Right lung (tissue), 10 donors: ENCODE measurements at places on chromosomes 2 and 18. TPM values are rescaled to one million over a fixed set of nuclear protein-coding genes. Genes with fewer than 3 reads are reported as not detected.

DNA sequence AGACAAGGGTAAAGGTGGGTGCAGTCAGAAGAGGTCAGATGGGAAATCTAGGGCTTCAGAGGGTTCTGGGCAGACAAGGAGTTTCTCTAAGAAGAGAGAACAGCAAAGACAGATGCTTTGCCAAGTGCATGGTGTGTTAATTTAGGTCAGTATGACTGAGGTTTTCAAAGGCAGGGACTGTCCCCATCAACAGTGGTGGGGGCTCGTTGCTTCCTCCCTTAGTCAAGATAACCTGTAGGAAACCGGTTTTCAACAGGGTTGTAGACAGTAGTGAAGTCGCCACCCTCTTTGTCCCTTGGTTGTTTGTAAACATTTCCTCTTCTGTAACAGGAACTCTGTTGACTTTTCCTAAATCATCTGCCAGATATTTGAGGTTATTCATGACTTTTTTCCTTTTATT, 11.6 kb downstream of the RAB12 start:
- DNase-seq: no peak

- no peak for DNase-seq
These were observed 856.8 kb upstream of the ACVR2A start for GRCh38 chr2:146987996-146988395.

GRCh38 chr2:50865235-50865634, 166.7 kb downstream of the NRXN1 start:
- no peak for DNase-seq

GRCh38 chr2:126650994-126651393, 5.0 kb upstream of the GYPC start:
- DNase-seq: no peak

DNA sequence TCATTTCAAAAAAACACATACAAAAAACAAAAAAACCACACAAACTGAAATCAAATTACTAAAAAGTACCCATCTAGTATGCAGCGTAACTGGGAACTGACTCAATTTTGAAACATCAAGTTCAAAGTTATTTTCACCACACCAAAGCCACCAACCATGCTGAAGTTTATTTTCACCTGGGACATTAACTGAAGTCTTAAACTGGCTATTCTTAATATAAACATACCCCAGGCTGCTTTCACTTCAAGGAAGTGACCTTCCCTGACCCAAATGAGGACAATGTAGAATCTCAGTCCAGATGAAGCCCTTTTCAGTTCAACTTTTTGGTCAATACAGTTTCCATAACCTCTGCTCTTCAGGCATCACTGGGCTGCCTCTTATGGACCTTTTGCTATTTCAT, 84.6 kb downstream of the PIGN start:
- no peak for DNase-seq

DNA sequence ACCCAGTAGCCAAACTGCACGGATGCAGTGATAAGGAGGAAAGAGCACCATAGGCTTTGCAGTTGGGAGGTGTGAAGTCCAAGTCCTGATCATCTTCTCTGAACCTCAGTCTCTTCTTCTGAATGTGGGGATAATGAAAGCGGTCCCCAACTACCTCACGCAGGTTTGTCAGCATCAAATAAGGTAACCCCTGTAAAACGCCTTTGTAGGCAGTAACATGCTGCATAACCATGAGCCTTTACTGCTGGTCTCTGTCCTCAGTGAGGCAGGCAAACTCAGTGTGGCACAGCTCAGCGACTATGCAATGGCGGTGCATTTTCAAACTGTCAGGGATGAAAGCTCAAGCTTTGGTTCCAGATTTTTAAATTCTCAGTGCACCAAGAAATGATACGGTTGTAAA, 46.1 kb downstream of the DNMT3A start:
- DNase-seq: no peak

DNA sequence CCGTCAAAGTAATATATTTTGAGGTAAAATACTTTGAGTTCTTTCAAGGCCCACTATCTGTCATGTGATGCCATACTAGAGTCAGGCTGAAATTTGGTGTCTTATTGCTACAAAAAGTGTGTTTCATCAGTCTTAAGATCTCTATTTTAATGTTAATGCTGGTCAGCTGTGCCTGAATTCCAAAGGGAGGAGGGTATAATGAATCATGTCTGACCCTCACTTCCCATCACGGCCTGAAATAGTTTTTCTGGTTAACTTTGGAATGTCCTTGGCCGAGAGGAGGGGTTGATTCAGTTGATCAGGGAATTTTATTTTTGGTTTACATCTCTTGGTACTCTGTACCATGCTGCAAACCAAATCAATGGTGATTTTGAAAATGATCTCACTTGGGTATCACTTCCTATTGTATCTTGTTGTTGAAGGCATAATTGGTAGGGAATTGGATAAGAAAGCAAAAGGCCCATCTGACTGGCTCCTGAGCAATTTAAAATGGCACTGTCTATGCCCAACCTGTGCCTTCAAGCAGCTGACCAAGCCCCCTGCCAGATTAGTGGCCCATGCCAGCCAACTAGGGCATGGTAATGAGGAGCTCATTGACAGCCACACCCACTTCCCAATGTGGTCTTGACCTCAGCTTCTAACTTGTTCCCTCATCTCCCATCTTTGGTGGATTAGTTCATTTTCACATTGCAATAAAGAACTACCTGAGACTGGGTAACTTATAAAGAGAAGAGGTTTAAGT, 6.1 kb upstream of the SLC35F5 start:
- DNase-seq: no peak

DNA sequence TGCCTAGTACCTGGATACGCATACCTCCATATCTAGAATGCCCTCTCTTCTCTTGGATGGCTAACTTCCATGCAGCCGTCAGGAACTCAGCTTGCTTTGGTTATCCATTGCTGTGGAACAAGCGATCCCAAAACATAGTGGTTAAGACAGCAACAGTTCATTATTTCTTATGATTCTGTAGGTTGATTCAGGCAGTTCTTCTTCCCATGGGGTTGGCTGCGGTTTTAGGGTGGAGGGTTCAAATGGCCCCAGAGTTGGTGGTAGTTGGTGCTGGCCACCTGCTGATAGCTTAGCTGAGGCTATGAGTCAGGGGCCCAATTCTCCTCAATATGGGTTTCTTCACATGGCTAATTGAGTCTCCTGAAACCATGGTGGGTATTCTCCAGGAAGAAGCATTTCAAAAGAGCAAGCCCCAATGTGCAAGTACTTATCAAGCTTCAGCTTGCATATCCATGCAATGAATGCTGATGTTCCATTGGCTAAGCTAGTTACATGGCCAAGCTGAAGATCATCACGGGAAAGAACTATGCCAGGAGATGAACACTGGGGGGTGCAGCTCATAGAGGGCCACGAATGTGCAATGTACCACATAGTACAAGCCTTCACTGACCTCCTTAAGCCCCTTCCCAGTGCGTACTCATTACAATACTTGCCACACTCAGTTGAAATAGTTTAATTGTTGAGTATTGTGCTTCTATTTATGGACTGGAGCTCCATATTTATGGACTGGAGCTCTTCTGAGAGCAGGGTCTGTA, 10.0 kb upstream of the RHOB start:
- DNase-seq: no peak

DNA sequence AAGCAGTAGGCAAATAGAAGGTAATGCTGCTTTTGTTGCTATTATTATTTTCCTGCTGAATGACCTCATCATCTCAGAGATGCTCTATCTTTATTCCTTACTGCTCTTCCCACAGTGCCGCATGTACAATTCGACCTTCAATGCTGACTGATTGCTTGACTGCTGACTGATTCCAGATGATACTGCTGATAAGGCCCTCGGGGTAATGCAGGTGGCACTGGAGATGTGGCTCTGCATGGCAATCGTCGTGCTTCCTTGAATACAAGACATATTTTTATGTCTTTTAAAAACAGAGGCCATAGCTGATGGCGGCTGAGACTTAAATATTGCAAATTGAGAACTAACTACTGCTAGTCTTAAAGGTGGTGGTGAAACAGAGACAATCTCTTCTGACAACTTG, 146.6 kb downstream of the LOXHD1 start:
- DNase-seq: no peak

DNA sequence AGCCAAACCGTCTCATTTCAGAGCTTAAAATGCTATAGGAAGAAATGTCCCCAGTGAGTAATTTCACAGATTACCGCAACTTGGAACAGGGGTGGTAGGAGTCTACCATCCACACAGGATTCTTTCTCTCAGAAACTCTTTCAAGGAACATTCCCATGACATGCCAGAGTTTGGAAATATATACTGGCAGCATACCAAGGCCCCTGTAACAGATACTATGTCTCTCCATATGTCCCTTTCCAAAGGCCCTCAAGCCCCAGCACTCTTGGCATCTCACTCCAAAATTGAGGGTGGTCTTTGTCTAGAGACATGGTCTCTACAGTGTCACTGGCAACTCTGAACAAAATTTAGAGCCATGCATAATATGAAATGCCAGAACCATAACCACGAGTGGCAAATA, 11.0 kb downstream of the FIGLA start:
- DNase-seq: no peak

GRCh38 chr2:74390606-74391005, 10.5 kb upstream of the DCTN1 start:
- no peak for DNase-seq

- no peak for DNase-seq
These were observed 107.1 kb downstream of the GLI2 start for GRCh38 chr2:120842456-120843439.

DNA sequence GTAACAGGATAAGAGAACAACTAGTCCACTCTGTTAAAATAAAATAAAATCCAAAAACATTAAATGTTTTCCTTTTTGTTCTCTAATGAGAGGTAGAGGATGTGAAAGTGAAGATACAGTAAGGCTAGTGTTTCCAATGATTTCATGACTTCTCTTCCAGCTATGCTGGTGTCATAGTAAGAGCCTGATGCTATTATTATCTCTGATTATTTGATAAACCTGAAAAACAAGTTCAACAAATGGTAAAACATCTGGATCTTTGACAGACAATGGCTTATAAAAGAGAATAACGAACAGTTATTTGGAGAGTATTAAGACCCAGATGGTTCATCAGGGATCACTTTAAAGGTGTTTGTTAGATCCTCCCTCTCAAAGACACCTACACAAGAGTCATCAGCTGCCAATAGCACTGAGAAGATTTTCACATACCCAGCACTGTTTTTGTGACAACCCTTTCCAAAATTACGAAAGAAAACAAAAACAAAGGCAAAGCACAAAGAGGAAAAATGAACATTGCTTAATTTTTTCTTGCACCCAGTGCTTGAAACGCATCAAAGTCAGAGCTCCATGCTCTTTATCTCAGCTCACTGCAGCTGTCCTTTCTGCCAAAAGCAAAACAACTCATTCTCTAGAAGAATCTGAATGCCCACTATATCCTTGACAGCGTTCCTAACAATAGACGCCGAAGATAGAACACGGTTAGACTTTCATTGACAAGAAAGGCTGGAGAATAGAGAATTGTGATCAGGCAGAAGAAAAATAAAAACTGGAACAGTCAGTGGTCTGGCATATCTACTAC, 168.6 kb downstream of the SLC8A1 start:
- DNase-seq: no peak

- DNase-seq: no peak
These were observed 17.6 kb upstream of the ADI1 start for GRCh38 chr2:3536682-3537632.

- DNase-seq: no peak
These were observed 13.9 kb upstream of the SULT1C4 start for GRCh38 chr2:108363908-108364225.

DNA sequence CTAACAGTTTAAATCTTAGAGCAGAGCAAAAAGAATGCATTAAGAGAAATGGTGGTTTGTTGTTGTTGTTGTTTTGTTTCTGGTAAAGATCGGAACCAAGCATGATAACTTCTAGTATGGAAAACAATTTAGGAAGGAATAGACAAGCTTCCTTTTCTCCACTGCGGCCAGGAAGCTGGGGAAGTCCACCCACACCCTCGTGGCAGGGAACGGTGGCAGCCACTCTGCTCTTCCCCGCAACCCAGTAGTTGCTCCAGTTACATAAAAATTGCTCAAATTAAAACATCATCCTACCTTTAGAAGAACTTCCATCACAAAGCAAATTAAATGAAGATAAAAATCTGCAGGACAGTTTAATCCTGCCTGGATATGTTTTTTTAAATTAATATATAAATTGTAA, 113.0 kb downstream of the RBMS1 start:
- no peak for DNase-seq

The APOB gene
- 0.09 TPM for polyA plus RNA-seq

DNA sequence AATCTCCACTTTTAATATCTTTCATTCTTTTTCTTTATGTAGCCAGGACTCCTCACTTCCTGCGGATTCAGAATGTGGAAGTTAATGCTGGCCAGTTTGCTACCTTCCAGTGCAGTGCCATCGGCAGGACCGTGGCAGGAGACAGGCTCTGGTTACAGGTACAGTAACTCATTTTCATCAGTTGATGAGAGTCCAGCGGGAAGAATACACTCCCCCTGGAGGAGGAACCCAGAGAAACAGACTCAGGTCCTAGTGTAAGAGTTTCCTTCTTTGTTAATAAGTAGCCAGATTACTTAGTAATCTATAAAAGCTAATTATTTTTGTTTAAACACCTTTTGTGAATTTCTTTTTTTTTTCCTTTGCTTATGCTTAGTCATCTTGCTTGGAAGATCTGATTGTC, 359.4 kb downstream of the PTPRM start:
- DNase-seq: no peak

DNA sequence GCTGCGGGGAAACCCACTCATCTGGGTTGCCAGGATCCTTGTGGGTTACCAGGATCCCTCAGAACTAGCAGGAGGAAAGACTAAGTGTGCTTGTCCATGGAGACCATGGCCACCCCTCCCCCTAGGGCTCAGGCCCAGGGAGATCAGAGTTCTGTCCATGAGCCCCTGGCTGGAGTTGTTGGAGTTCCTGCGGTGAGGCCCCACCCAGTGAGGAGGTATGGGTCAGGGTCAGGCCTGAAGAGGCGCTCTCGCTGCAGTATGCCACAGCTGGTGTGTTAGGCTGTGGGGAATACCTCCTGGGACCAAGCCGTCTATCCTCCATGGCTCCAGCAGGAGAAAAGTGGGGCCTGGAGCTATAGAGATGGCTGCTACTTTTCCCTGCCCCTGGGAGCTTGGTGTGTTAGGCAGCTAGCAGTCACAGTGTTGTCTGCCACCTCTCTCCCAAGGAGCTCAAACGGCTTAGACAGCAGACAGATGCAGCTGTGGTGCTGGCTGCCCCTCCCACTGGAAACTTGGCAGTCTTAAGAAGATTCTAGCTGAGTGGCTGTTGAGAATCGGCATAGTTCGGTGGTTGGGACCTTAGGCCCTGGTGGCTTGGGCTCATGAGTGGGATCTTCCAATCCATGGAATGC, 240.3 kb upstream of the CELF4 start:
- DNase-seq: no peak

DNA sequence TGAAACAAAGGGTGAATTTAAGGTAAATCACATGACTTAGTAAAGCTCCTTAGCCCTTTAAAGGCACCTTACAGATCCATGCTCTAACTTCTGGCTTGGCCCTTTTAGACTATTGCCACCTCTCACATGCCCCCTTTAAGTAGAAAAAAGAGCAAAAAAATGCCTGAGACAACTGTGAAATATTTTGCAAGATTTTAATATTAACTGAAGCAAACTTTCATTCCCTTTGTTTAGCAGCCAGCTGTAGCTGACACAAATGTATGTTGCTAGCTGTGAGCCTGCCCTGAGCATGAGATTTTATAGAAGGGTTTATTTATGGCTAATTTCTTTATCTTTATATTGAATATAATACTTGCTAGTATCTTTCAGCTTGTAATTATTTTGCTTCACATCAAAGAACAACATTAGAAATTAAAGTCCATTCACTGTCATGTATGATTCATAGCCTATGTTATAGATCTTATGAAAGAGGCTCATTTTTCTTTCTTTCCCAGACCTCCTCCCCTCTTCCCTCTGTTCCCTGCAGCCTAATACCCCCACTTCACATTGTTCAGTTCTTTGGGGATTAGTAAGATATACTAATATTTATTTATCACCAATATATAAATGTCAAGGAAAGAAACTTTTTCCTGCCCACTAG, 637.2 kb upstream of the ZEB2 start:
- DNase-seq: peak; percentile 51

The ERFE gene
- 0.21 TPM for polyA plus RNA-seq
